ENCODE measurements at places on chromosomes 5 and 9. TPM values are rescaled to one million over a fixed set of nuclear protein-coding genes. Genes with fewer than 3 reads are reported as not detected.

Gene SLC34A3
- total RNA-seq, result not detected

Gene RIC1
- 50.5 TPM for total RNA-seq

Gene CTXN3
- not detected for total RNA-seq

Gene PCDHA11
- total RNA-seq, result 0.34 TPM

Gene C9orf43
- 0.34 TPM for total RNA-seq
